ENCODE measurements at places on chromosomes 16 and 17.
A peak's percentile ranks its signal among the peaks of the same experiment; 100 is the strongest.

DNA sequence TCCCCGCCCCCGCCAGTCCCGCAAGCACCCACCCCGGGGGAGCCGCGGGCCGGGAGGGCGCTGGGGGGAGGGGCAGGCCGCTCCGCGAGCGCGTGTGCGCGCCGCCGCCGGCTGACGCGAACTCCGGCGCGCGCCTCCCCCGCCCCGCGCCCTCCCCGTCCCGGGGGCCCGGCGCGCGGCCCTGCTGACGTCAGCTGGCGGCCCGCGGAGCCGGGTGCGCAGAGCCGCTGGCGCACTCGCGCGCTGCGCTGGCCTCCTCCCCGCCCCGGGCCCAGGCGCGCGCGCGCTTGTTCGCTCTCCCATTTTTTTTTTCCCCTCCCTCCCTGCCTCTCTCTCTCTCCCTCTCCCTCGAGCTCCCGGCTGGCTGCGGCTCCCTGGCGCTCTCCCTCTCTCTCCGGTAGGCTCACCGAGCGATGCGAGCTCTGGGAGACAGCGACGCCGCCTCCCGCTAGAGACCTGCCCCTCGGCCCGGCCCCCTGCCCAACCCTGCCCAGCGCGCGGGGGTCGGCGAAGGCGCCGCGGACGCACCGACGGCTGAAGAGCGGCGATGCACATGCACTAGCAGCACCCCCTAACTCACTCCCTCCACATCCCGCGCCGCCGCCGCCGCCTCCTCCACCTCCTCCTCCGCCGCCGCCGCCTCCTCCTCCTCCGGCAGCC lies at the start of gene GNAO1:
TSS of gene GNAO1 (plus strand) at position 334 of the 660 bp plus-strand sequence. CDS start 747 bp downstream, outside the sequence.
- DNase-seq = peak; percentile 53

GRCh38 chr17:28578246-28579195 lies 1.8 kb upstream of the ALDOC start:
- no peak for DNase-seq

GRCh38 chr16:68367030-68367429 lies 56.2 kb downstream of the PRMT7 start:
- no peak for DNase-seq

- DNase-seq = no peak
These were observed 3.8 kb downstream of the CPNE2 start for GRCh38 chr16:57096192-57096591.

DNA sequence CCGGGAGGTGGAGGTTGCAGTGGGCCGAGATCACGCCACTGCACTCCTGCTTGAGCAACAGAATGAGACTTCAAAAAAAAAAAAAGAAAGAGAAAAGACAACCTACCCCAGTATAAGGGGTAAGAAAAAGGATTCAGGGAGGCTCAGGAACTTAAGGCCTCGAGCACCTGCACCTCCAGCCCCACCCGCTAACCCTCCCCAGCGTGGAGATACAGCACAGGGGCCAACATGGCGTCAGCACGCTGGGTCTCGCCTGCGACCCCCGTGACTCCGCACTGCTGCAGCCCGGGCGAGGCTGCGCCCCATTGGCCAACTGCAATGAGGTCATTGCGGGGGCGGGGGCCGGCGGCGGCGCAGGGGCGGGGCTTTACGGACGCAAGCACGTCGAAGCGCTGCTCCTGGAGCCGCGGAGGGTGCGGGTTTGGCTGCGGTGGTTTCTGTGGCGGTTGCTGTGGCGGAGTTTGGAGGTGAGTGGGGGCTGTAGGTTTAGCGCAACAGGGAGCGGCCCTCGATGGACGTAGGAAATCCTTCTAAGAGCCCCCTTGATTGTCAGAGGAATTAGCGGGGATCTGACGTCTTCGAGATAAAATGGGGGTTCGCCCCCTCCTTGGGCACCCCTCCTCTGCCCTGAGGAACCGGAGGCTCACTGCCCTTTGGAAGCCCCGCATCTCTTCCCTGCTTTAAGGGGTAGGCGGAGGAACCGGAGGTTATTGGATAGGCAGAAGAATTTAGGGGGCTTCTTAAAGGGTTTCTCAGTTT lies at the start of gene ATP6V0A1:
TSS of gene ATP6V0A1 (plus strand) at position 382 of the 759 bp plus-strand sequence. CDS start 2,017 bp downstream, outside the sequence.
- peak; percentile 87 for DNase-seq

DNA sequence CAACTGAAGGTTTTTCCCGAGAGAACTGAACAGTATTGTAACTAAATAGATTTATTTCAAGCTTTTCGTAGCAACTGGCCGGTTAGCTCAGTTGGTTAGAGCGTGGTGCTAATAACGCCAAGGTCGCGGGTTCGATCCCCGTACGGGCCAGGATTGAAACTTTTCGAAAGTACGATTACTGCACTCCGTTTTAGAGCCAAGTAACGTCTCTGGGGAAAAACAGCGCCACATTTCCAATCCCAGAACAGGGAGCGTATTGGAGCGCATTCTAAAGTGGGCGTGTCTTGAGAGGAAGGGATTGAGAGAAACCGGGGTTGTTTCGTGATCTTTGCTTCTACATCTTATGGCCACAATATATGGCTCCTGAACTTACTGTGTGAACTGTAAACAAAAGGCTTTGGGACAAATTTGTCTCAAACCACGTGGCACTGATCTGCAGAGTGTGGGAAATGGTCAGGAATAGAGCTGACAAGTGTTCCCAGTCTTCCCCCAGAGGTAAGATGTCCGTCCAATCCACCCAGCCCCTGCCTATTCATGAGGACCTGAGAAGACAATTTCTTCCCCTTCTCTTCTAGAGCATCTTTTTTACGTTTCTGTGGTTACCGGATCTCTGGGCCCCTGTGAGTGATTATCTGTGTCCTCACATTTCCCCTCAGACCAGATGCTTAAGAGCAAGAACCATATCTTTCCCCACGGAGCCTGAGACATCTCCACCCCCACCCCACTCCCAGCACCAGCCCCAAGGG lies 2.3 kb downstream of the BORCS6 start:
- peak; percentile 86 for DNase-seq

GRCh38 chr16:87201052-87201451 lies 116.1 kb downstream of the C16orf95 start:
- no peak for DNase-seq

- DNase-seq = no peak
These were observed 103.7 kb downstream of the NPIPB5 start for GRCh38 chr16:22614271-22614947.

DNA sequence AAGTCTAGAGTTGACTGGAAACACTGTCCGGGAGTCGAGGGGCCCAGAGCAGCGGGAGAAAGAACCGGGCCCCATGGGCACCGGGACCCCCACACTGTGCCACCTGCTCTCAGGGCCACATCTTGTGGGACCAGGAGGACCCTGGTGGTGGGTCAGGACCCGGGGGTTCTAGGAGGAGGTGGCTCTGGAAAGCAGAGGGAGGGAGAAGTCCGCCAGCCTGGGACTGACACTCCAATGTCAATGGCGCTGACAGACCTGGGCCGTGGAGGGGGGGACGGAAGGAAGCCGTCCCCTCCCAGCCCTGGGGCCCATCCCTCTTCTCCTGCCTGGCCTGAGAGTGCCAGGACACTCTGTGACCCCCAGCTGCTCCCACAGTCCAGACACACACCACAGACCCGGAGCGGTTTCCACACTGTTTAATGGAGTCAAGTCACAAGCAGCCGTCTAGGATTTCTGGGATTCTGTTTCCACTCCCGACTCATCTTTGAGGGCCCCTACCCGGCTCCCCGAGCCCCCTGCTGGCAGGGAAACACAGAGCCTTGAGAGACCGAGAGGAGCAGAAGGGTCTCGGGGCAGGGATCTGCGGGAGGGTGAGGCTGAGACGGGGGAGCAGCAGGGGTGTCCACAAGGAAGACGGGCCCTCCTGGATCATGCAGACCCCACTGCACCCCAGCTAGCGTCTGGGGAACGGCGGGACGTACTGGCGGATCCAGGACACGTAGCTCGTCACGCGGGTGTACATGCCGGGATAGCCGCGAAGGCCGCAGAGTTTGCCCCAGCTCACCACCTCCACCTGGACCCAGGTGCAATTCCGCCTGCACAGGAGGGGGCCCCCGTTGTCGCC lies 23.5 kb upstream of the UBE2I start:
- no peak for DNase-seq

GRCh38 chr17:28493460-28493859 lies 12.7 kb upstream of the FOXN1 start:
- no peak for DNase-seq

DNA sequence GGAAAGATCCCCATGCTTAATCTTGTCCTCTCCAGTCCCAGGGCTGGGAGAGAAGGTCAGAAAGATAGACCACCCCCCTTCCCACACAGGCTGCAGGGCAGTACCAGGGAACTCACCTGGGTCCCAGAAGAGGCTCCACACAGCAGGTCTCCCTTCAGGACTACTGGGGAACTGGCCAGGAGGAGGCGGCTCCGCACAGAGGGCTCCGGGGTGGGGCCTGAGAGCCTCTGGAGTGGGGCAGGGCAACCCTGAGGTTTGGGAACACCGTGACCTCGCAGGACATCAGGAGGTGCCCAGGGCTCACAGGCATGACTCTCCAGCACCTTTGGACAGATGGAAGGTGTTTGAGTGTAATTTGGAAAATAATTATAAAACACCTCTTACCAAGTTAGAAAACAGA lies 11.0 kb downstream of the ABCA3 start:
- no peak for DNase-seq

GRCh38 chr17:3972931-3973330 lies 8.7 kb upstream of the ATP2A3 start:
- DNase-seq = no peak

- no peak for DNase-seq
These were observed 378.9 kb upstream of the CA10 start for GRCh38 chr17:52537421-52537820.

DNA sequence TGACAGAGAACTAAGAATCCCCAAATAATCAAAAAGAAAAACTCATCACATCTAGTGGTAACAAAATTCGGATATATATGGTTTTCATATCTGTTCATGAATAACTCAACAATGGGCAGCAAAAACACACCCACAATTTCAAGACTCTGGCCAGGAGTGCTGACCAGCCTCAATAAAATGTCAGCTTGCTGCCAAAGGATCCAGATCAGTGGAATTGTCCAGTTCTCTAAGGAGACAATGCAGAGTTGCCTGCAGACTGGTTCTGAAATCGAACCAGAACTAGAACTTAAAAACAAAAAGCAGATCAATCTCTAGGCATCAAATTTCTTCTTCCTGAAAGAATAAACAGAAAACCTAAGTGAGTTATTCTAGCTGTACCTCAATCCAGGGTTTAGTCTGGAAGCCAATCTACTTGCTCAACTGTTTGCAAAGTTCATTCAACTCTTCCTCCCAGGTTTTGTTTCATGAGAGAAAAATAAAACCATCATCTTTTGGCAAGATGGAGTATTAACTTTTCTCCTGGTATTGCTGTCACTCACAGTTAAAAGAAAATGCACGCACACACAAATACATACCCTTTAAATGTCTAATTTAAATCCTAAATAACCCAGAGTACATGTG lies 61.0 kb downstream of the CFDP1 start:
- no peak for DNase-seq

DNA sequence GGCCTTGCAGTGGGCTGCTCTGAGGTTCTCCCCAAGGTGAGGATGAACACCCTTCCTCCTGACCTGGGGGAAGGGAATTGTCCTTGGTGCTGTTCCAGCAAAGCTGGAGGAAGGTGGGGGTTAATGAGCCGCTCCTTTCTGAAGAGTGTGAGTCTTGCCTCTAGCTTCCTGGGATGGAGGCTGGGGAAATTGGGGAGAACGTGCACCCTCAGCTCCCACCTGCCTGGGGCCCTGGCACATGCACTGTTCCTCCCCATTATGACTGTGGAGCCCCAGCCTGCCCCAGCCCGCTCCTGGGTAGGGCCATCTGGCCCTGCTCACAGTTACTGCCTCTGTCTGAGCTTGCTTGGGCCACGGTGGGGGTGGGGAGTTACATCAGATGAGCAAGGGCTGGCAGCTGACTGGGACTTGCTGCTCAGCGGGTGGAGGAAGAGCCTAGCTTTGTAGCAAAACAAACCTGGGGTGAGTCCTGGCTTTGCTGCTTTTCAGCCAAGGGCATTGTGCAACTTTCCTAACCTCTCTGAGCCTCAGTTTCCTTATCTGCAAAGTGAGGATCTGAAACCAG lies 11.1 kb downstream of the TNS4 start:
- DNase-seq = no peak

DNA sequence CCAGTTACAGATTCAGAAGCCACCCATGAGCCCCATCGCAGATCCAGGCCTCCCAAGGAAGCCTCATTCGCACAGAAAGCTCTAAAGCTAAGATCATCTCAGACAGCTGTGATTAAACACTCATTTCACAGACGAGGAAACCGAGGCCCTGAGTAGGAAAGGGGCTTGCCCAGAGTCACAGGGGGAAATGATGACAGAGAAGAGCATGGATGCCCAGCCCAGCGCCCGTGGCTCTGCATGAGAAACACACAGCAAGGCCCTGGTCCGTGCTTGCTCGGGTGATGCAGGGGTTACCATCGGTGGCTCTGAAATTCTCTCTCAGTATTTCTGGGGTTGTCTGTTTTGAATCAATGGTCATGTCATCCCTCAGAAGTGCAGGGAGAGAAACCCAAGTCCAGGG lies 109.6 kb downstream of the C16orf78 start:
- no peak for DNase-seq

DNA sequence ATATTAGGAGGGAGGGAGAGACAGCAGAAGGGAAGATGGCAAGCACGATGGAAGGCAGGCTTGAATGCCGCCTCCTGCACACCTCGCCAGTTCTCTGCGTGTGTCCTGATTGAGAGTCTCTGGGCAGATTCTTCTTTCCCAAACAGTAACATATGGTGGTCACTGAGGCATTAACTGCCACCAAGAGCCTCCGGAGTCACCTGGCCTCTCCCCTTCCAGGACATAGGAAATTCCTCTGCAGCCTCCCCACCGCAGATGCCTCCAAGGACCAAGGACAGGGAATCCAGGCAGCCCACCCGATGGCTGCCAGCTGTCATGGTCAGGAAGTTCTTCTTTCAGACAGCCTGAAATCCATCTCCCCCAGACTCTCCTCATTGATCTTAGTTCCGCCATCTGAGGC lies 149.3 kb downstream of the ENGASE start:
- no peak for DNase-seq

GRCh38 chr17:42016411-42016831 lies 818 bp downstream of the DNAJC7 start:
- DNase-seq = no peak

Measured in stimulated activated CD4-positive, alpha-beta T cell treated with anti-CD3 and anti-CD28 coated beads, Interleukin-1b, Interleukin-23, amount 100 ng/mL, for 24 hours (primary cell).